Smooth muscle cell of the pulmonary artery (primary cell): ENCODE measurements at places on chromosomes 3 and 15. TPM values are rescaled to one million over a fixed set of nuclear protein-coding genes. Genes with fewer than 3 reads are reported as not detected.

The GHSR gene
- not detected in 2 replicates for total RNA-seq

The MAN2C1 gene
- 113 and 184 TPM in 2 replicates for total RNA-seq

The MAGEL2 gene
- total RNA-seq = 0.73 and 0.98 TPM in 2 replicates

The LRRC31 gene
- not detected in 2 replicates for total RNA-seq

The IQCF6 gene
- total RNA-seq = not detected in 2 replicates

The SLC30A4 gene
- total RNA-seq = 17.2 and 19.4 TPM in 2 replicates

The TM4SF1 gene
- 314 and 726 TPM in 2 replicates for total RNA-seq

The CFAP161 gene
- 0.10 TPM in 1 of 2 replicates, not detected in the other for total RNA-seq

The GPR62 gene
- total RNA-seq = 0.07 TPM in 1 of 2 replicates, not detected in the other

The MNS1 gene
- total RNA-seq = 0.30 and 2.3 TPM in 2 replicates

The GOLGA6L2 gene
- not detected in 2 replicates for total RNA-seq

The USP13 gene
- total RNA-seq = 8.6 and 10.6 TPM in 2 replicates

The BSN gene
- 0.07 and 0.17 TPM in 2 replicates for total RNA-seq

The ARRDC4 gene
- total RNA-seq = 5.5 and 54.2 TPM in 2 replicates

The SMCO1 gene
- not detected in 2 replicates for total RNA-seq

The NTRK3 gene
- 1.4 and 1.5 TPM in 2 replicates for total RNA-seq

The ERC2 gene
- 0.07 and 0.10 TPM in 2 replicates for total RNA-seq

The SI gene
- not detected in 2 replicates for total RNA-seq

The SHC4 gene
- total RNA-seq = 2.7 and 3.9 TPM in 2 replicates

The SCN11A gene
- under 0.01 TPM in 1 of 2 replicates, not detected in the other for total RNA-seq

The PRSS50 gene
- total RNA-seq = not detected in 2 replicates

The APOD gene
- 0.23 and 0.52 TPM in 2 replicates for total RNA-seq

The ITIH3 gene
- 0.10 and 2.5 TPM in 2 replicates for total RNA-seq

The XXYLT1 gene
- 24.0 and 31.8 TPM in 2 replicates for total RNA-seq
